ENCODE measurements at places on chromosomes 11 and 22. TPM values are rescaled to one million over a fixed set of nuclear protein-coding genes. Genes with fewer than 3 reads are reported as not detected.
A peak's percentile ranks its signal among the peaks of the same experiment; 100 is the strongest.

DNA sequence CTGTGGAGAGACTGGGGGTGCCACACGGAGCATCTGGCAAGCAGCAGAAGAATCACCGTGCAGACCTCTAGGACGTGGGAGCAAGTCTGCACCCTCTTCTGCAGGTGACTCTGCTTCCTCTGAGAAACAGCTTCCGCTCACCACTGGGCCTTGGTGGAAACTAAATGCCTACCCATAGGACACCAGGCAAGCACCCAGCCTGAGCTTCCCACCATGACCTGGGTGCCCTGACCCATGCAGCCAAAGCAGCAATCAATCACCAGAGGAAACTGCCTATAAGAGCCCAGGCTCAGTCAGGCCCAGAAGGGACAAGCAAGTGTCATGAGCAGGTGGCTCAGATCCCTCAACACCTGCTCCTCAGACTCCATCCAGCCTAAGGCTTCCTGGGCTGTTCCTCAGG, 63.4 kb downstream of the IGLL5 start:
- no peak overlapping the region for H3K4me3 ChIP-seq
- peaks cover 4% of the 10 kb centered on the region for H3K27me3 ChIP-seq
- no peaks in the 10 kb centered on the region for H3K4me1 ChIP-seq
- no peak overlapping the region for H3K27ac ChIP-seq
- no peaks in the 10 kb centered on the region for H3K36me3 ChIP-seq

DNA sequence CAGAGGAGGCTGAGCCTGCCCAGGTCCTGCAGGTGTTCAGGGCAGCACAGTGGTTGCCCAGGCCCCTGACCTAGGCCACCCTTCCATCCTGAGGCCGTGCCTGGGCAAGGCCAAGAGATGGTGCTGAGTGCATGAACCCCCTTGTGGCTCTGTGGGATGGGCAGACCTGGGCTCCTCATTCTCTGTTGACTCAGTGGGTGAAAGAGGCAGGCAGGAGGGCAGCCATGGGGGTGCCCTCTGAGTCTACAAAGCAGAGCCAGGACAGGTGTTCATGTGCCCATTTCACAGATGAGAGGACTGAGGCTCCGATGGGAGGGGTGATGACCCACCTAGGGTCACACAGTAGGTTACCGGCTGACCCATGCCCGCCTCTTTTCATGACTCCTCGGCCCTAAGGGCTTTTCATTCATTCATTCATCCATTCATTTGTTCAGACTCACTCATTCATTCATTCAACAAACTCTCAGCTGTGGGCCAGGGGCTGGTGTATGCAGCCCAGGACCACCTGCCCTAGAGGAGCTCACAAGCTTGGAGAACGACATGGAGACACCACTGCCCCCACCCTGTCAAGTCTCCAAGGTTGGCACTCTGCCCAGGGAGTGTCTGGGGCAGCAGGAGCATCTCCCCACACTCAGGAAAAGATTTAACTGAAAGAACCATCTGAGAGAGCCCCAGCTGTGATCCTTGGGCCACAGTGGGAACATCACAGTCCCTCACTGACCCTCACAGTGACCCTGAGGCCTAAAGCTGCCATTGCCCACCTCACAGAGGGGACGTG, 40.5 kb downstream of the IGLL5 start:
- no peaks in the 10 kb centered on the region for H3K4me1 ChIP-seq
- H3K27me3 ChIP-seq: no peaks in the 10 kb centered on the region
- no peaks in the 10 kb centered on the region for H3K36me3 ChIP-seq
- no peak overlapping the region for H3K27ac ChIP-seq
- no peak overlapping the region for H3K4me3 ChIP-seq
- no peak for DNase-seq

C22orf31 gene
- total RNA-seq: not detected

UBQLN3 gene
- total RNA-seq: 0.09 TPM

DNA sequence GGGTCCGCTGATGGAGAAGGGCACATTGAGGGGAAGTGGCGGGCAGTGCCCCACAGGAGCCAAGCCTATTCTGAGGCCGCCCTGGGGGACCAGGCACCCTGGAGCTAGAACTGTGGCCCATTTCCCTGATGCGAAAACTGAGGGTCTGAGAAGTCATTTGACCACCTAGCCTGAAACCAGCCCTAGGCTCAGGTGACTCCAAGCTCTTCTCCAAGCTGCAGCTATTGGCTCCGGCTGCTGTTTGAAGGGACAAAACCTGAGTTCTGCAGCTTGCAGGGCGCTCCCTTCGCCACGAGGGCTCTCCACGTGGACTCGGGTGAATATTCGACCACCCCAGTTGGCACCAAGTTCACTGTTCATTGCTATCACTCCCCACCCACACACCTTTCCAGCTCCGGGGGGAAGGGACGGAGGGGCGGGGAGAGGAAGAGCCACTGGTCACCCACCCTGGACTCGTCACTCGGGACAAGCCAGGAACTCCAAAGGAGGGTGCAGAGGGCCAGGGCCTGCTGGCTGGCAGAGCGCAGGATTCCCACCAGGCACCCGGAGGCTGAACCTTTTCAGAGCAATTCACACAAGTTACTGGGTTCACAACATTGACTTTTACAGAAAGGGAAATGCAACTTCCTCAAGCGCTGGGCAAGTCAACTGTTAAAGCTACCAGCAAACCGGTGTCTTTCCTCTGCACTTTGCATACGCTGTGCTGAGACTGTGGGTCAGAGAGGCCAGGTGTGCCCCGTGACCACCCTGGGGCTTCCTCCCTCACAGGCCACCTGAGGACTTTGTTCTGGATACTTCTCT, 1.1 kb upstream of the RAC2 start:
- no peak overlapping the region for H3K4me3 ChIP-seq
- no peaks in the 10 kb centered on the region for H3K4me1 ChIP-seq
- H3K36me3 ChIP-seq: no peaks in the 10 kb centered on the region

SPON1 gene
- total RNA-seq: 4.9 TPM

RAB3IL1 gene
- 5.0 TPM for total RNA-seq

DNA sequence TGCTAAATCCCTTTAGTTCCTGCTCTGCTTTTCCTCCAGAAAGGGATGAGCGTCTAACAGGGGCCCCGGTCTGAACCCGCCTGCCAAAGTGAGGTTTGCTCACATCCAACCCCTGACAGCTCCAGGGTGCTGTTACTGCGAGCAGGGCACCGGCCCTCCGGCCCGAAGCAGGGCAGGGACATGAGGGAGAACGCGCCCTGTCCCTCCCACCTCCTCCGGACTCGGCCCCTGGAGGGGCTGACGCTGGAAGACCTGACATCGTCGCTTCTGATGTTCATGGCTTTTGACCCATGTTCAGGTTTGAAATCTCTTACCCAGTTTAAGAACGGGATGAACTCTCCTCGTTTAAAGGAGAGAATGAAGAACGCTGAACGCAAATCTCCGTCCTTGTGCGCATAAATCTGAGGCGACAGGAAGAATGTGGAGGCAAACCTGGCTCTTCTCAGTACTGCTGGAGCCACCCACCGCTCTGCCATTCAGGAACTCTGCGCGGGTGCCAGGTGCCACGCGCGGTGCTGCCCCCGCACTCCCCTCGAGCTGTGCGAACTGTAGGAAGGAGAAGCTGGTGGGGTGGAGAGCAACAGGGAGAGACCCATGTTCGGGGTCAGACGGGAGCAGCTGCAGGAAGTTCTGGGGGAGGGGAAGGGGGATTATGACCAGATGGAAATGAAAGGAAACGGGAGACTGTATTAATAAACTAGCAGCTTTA, 826 bp upstream of the EEF1G start:
- H3K36me3 ChIP-seq: peaks cover 6% of the 10 kb centered on the region
- H3K4me1 ChIP-seq: peaks cover 33% of the 10 kb centered on the region
- DNase-seq: peak; percentile 55
- H3K27me3 ChIP-seq: no peaks in the 10 kb centered on the region

MS4A6A gene
- 115 TPM for total RNA-seq

CD3D gene
- total RNA-seq: 1.6 TPM

GP1BB gene
- total RNA-seq: 5.7 TPM

DNA sequence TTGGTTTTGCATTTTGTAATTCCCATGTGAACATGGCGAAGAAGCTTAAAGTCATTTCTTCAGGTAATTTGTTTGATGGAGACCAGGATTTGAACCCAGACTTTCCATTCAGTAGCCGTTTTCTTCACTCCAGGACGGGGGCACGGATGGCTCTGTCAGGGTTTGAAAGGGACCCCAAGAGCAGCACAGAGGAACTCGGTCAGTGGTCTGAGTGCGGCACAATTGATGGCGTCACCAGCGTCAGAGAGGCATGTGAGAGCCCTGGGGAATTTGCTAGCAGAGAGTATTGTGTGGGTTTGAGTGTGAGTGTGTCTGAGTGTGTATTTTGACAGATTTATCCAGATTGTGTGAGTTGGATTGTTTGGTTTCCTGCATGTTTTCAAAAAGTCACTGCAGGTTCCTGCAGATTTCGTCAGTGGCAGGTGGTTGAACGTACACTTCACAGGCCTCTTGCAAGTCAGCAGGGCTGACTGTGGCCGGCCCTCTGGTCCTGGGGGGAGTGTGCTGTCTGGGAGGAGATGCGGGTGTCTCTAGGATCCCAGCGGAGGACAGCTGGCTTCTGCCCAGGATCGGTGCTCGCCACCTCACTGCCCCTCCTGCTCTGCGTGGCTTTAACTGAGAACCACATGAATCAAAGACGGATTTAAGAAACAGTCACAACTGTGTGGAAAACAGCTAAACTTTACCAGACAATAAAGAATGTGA, 199.3 kb downstream of the TBC1D22A start:
- DNase-seq: no peak
- no peaks in the 10 kb centered on the region for H3K36me3 ChIP-seq
- H3K27me3 ChIP-seq: no peaks in the 10 kb centered on the region

DNA sequence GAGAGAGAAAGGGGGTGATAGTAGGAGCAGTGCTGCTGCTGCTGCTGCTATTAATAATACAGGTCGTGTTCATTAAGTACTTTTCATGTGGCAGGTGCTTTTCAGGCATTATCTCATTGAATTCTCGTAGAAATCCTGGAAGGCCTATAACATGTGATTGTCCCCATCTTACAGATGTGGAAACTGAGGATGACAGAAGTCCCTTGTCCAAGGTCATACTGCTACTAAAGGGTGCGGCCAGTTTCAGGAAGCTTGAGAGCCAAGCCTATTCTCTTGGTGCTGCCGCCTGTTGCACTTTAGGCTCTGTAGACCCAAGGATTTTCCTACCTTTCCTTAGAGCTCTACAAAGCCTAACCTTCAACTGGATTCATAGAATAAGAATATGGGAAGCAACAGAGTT, 193.3 kb downstream of the DBX1 start:
- H3K4me3 ChIP-seq: no peak overlapping the region
- no peak for DNase-seq
- H3K36me3 ChIP-seq: peaks cover 3% of the 10 kb centered on the region
- H3K27me3 ChIP-seq: no peaks in the 10 kb centered on the region
- no peak overlapping the region for H3K27ac ChIP-seq

DNA sequence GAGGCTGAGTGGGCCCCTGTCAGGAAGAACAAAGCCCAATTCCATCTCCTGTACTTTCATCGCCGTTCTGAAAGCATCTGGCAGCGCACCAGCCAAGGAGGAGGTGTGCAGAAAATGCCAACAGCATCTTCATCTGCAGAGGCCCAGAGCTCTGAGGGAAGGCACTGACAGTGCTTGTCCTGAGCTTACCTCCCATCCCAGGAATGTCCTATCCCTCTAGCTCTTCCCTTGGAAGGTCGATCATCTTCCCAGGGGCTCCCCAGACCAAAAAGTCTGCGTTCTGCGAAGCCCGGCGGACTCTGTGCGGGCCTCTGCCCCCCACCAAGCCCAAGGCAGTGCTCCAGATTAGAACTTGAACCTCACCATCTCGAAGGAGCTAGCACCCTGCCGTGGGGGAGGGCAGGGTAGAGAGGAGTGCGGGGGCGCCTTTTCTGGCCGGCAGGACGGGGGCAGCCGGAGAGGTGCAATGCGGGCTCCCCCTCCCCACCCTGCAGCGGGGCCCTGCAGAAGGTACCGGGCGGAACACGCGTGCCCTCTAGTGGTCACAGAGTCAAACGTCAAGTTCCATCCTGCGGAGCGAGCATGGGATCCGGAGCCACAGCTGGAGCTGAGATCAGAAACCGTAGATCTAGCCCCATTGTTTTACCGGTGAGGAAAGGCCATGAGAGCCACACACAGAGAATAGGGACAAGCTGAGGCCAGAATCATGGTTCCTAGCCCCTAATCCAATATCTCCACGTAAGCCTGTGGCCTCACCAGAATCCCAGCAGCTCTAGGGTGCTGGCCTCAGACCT, 5.0 kb downstream of the SCN2B start:
- no peak overlapping the region for H3K4me3 ChIP-seq
- no peaks in the 10 kb centered on the region for H3K36me3 ChIP-seq
- no peaks in the 10 kb centered on the region for H3K27me3 ChIP-seq
- peak; percentile 71 for DNase-seq
- peaks cover 7% of the 10 kb centered on the region for H3K4me1 ChIP-seq

GRCh38 chr11:93870616-93871015, 20.2 kb upstream of the VSTM5 start:
- no peaks in the 10 kb centered on the region for H3K36me3 ChIP-seq
- H3K4me3 ChIP-seq: no peak overlapping the region
- H3K27ac ChIP-seq: no peak overlapping the region
- DNase-seq: no peak
- no peaks in the 10 kb centered on the region for H3K4me1 ChIP-seq

HEPHL1 gene
- not detected for total RNA-seq

GRCh38 chr11:14538271-14538925, 18.2 kb upstream of the PSMA1 start:
- H3K4me3 ChIP-seq: no peak overlapping the region
- no peaks in the 10 kb centered on the region for H3K27me3 ChIP-seq
- peak overlapping the region; percentile 87 for H3K27ac ChIP-seq
- no peak for DNase-seq

NXPE2 gene
- total RNA-seq: 0.05 TPM
